ENCODE measurements at places on chromosomes 1 and 21. TPM values are rescaled to one million over a fixed set of nuclear protein-coding genes. Genes with fewer than 3 reads are reported as not detected.

- peak; percentile 34 for DNase-seq
- peaks cover 6% of the 10 kb centered on the region for H3K36me3 ChIP-seq
- peak overlapping the region; percentile 57 for H3K27ac ChIP-seq
These were observed 262.6 kb upstream of the SGIP1 start for GRCh38 chr1:66271216-66271903.

DNA sequence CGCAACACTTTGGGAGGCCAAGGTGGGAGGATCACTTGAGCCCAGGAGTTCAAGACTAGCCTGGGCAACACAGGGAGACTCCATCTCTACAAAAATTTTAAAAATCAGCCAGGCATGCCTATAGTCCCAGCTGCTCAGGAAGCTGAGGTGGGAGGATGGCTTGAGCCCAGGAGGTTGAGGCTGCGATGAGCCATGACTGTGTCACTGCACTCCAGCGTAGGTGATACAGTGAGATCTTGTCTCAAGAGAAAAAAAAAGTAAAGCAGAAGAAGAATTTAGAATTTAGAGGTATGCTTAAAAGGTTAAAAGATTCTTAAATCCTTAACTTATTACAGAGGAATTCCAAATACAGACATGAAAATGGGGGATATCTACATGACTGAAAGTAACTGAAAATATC, 79.5 kb downstream of the SMYD3 start:
- H3K27ac ChIP-seq: no peak overlapping the region
- H3K4me3 ChIP-seq: no peak overlapping the region
- H3K36me3 ChIP-seq: peaks cover 10% of the 10 kb centered on the region
- H3K27me3 ChIP-seq: peaks cover 2% of the 10 kb centered on the region
- peaks cover 14% of the 10 kb centered on the region for H3K4me1 ChIP-seq
- DNase-seq: no peak

DNA sequence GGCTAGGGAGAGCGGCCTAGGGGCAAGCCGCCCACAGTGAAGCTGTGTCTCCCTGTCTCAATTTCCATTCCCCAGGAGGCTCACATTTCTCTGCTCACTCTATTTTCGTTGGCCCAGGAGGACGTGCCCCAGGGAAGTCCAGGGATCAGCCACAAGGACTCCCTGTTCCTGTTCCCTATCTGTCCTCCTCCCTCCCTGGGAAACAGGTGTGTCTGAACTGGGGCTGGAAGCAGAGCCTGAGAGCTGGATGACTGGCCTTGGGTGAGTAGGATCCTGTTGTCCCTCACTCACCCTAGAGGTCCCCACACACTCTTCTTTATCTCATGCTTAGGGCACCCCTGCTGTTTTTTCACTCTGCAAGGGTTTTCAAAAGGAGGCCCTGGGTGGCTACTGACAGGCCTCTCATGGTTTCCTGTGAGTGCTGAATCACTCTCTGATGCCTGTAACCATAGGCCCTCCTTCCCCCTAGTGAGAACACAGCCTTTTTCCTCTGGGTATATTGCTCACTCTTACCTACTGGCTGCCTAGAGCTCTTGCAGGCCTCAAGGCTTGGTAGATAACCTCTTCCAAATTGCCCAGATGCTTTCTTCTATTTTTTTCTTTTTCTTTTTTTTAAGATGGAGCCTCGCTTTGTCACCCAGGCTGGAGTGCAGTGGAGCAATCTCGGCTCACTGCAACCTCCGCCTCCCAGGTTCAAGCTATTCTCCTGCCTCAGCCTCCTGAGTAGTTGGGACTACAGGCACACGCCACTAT, 3.3 kb upstream of the UTP11 start:
- H3K4me1 ChIP-seq: peaks cover 55% of the 10 kb centered on the region
- peaks cover 4% of the 10 kb centered on the region for H3K27me3 ChIP-seq
- no peak overlapping the region for H3K4me3 ChIP-seq
- H3K36me3 ChIP-seq: peaks cover 8% of the 10 kb centered on the region

The ELAPOR1 gene
- total RNA-seq: 5.0 TPM

DNA sequence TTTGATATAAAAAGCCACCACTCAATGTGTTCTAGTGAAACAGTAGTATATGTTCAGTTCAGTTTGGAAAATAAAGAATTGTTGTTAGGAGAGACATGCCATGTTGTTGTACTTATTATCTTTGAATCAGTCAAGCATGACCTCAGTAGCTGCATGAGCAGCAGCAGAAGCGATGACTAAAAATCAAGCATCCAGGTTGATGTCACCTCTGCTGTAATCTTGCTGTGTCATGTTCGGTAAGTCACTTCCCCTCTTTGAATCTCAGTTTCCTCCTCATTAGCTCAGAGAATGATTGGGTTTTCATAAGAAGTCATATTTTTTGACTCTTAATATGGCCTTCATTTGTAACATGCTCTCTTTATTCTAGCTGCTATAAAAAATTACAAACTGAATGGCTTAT, 428.4 kb upstream of the B3GALT2 start:
- H3K27me3 ChIP-seq: no peaks in the 10 kb centered on the region
- H3K27ac ChIP-seq: no peak overlapping the region
- H3K4me1 ChIP-seq: peaks cover 13% of the 10 kb centered on the region
- no peak for DNase-seq

GRCh38 chr1:232248276-232248820, 381.6 kb downstream of the SIPA1L2 start:
- H3K36me3 ChIP-seq: no peaks in the 10 kb centered on the region
- H3K4me1 ChIP-seq: no peaks in the 10 kb centered on the region
- no peak for DNase-seq
- H3K27ac ChIP-seq: no peak overlapping the region

DNA sequence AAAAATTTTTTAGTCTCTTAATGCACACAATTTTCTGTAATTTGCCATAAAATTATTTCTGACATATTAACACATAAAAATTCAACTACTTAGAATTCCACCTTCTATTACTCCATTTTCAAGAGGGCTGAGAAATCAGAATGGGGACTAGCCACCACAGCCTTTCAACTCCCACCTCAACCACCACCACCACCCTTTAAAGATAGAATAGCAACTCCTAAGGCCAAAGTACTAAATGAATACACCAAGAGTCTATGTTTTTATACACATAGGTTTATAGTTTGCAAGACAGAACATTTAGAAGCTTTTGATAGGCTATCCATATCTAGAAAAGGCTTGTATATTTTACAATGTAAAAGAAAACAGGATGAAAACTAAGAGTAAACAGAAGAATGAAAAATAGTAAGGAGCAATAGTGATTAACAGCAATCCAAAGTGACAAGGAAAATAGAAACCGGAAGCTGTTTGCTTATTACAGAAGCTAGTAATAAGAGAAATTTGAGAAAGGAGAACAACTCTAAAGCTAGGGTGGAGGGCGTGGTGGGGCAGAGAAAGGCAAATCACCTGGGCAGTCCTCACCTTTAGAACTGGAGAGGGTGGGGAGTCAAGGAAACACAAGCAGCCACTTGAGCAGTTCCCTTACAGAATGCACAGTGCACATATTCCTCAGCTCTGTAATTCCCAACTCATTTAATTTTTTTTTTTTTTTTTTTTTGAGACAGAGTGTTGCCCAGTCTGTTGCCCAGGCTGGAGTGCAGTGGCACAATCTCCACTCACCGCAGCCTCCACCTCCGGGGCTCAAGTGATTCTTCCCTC, 27.7 kb downstream of the EPS15 start:
- H3K27me3 ChIP-seq: no peaks in the 10 kb centered on the region
- peaks cover 15% of the 10 kb centered on the region for H3K36me3 ChIP-seq
- no peak for DNase-seq
- peak overlapping the region; percentile 6 for H3K27ac ChIP-seq
- no peak overlapping the region for H3K4me3 ChIP-seq
- peaks cover 28% of the 10 kb centered on the region for H3K4me1 ChIP-seq

GRCh38 chr1:53187401-53187800, 9.2 kb upstream of the CPT2 start:
- peaks cover 12% of the 10 kb centered on the region for H3K27me3 ChIP-seq
- no peaks in the 10 kb centered on the region for H3K36me3 ChIP-seq
- H3K4me1 ChIP-seq: no peaks in the 10 kb centered on the region
- no peak for DNase-seq

The SLAMF9 gene
- not detected for total RNA-seq

DNA sequence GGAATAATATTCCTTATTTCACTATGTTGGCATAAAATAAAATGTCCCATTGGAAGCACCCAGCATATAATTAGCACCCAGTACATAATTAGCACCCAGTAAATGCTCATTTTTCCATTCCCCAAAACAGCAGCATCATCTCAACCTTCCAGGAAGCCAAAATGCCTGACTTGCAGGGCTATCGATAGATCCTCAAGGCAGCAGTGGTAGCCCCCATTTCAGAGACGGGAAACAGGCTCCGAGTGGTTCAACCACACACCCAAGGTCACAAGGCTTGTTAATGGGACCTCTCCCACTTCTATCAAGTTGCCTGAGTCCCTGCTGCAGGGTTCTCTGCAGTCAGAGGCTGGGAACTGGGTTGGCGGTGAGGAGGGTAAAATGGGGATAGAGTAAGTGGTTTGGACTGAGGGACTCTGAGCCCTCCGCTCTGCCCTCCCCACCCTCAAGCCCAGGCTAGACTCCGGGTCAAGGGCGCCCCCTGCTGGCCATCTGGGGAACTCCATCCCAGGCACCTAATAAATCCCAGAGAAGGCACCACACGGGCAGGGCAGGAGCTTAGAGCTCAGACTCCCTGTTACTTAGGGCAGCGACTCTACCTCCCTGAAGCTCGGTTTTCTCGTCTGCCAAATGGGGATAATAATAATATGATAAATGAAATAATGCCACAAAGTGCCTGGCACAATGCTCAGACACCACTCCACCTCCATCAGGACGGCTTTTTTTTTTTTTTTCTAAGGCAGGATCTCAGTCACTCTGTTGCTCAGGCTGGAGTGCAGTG, 21.9 kb upstream of the LAPTM5 start:
- peaks cover 9% of the 10 kb centered on the region for H3K27me3 ChIP-seq
- H3K27ac ChIP-seq: no peak overlapping the region

The CELA2A gene
- total RNA-seq: not detected

- H3K4me3 ChIP-seq: no peak overlapping the region
- H3K4me1 ChIP-seq: no peaks in the 10 kb centered on the region
- H3K36me3 ChIP-seq: no peaks in the 10 kb centered on the region
- H3K27me3 ChIP-seq: no peaks in the 10 kb centered on the region
- H3K27ac ChIP-seq: no peak overlapping the region
These were observed 127.6 kb upstream of the DAB1 start for GRCh38 chr1:57551476-57551875.

GRCh38 chr1:178743801-178744200, 18.8 kb downstream of the RALGPS2 start:
- H3K4me3 ChIP-seq: no peak overlapping the region
- H3K4me1 ChIP-seq: no peaks in the 10 kb centered on the region
- H3K27me3 ChIP-seq: peaks cover 2% of the 10 kb centered on the region
- no peak overlapping the region for H3K27ac ChIP-seq
- DNase-seq: no peak

The TBX15 gene
- not detected for total RNA-seq

DNA sequence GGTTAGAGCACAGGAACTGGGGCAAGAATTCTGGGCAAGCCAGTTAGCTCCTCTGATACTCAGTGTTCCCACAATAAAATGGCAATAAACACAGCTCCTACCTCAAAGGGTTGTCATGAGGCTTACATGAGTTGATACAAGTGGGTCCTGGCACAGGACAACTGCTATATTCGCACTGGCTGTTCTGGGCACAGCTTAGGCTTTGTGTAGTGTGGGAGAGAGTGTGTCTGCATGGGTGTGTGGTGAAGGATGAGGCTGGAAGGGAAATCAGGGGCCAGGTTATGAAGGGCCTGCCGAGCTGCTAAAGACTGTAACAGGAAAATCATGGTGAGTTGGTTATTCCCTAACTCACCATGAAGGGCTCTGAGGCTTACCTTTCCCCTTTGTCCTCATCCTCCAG, 18.7 kb downstream of the ETV3 start:
- H3K27me3 ChIP-seq: no peaks in the 10 kb centered on the region
- peaks cover 20% of the 10 kb centered on the region for H3K36me3 ChIP-seq
- no peak overlapping the region for H3K27ac ChIP-seq
- no peak for DNase-seq
- peaks cover 12% of the 10 kb centered on the region for H3K4me1 ChIP-seq
- no peak overlapping the region for H3K4me3 ChIP-seq

The REG4 gene
- total RNA-seq: not detected

- H3K4me1 ChIP-seq: peaks cover 22% of the 10 kb centered on the region
- no peak overlapping the region for H3K4me3 ChIP-seq
- no peak overlapping the region for H3K27ac ChIP-seq
- H3K27me3 ChIP-seq: no peaks in the 10 kb centered on the region
- DNase-seq: no peak
These were observed 26.9 kb downstream of the DAP3 start for GRCh38 chr1:155715777-155716176.

DNA sequence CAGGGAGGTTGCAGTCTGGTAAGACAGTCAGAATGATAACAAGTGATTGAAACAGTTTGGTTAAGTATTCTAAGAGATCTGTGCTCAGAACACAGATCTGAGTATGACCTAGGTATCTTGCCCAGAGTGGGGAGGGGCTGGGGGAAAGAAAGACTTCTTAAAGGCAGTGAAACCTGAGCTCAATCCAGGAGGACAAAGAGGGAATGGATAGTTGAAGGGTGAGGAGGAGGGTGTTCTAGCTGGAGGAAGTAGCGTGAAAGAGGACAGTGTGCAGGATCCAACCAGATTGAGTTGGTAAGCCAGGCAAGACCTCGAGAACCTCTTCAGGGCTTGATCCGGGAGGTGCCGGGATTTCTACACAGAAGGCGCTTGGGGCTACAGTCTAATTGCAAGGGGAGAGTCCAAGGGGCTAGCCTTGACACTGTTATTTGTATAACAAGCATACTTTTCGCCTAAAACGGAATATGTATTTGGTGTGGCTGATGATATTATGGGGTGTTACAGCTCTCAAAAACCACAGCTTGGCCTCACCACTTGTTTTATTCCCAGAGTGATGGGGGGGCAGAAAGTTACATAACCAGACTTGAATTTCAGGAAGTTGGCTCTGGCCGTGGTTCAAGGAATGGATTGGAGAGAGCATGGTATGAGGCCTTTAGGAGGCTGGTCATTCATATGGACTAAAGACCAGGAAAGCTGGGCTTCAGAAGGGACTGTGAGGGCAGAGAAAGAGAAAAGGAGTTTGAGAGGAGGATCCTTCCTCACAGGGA, 19.1 kb downstream of the RCSD1 start:
- H3K4me3 ChIP-seq: no peak overlapping the region
- peaks cover 70% of the 10 kb centered on the region for H3K36me3 ChIP-seq

GRCh38 chr21:30209601-30210000, 6.3 kb downstream of the CLDN8 start:
- DNase-seq: no peak
- no peak overlapping the region for H3K27ac ChIP-seq
- no peaks in the 10 kb centered on the region for H3K36me3 ChIP-seq
- H3K27me3 ChIP-seq: no peaks in the 10 kb centered on the region

DNA sequence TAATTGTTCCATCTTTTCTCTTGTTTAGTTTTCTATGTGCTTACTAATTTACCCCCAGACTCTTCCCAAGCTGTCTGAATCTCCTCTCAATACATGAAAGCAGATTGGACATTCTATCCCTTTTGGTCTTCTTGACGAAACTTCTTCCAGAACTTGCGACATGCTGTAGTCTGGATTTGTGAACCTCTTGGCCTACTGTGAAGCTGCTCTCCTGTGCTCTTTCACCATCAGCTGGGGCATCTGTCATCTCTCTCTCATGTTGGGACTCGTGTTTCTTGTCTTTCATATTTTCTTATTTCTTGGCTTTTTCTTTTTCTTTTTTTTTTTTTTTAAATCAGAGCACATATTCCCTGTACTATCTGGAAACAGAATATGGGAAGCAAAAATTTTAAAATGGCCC, 6.8 kb downstream of the CPT2 start:
- H3K4me1 ChIP-seq: peaks cover 4% of the 10 kb centered on the region
- DNase-seq: no peak
- no peak overlapping the region for H3K27ac ChIP-seq
- H3K27me3 ChIP-seq: no peaks in the 10 kb centered on the region
- H3K36me3 ChIP-seq: peaks cover 62% of the 10 kb centered on the region

- peaks cover 75% of the 10 kb centered on the region for H3K4me1 ChIP-seq
- H3K4me3 ChIP-seq: peak overlapping the region; percentile 11
- no peaks in the 10 kb centered on the region for H3K36me3 ChIP-seq
These were observed 55.0 kb downstream of the S1PR1 start for GRCh38 chr1:101291562-101292380.

Data from activated CD4-positive, alpha-beta memory T cell treated with anti-CD3 and anti-CD28 coated beads, Interleukin-2, amount 10 ng/mL, durations not matched to agents 7 days and 5 days (primary cell).